ENCODE measurements at places on chromosomes 6 and 20.
A peak's percentile ranks its signal among the peaks of the same experiment; 100 is the strongest.

DNA sequence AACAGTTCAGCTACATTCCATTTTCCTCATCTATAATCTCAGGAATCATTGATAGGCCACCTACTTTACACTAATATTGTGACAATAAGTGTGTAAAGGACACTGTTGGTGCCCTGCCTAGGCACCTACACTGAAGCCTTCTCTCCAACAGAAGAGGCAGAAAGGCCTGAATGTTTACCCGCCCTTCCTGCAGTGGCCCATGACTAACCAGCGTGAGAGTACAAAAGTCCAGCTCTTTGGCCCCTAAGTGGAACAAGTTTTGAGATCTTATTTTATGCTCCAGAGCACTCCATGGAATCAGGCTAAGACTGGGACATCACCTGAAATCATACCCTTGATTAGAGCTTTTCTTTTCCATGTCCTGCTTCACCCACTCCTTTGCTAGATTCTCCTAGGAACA lies 359.7 kb downstream of the ARHGAP18 start:
- DNase-seq = no peak

GRCh38 chr20:33466303-33466646 lies 22.7 kb upstream of the SNTA1 start:
- DNase-seq = no peak

GRCh38 chr6:118522422-118522821 lies 25.7 kb upstream of the PLN start:
- DNase-seq = no peak

DNA sequence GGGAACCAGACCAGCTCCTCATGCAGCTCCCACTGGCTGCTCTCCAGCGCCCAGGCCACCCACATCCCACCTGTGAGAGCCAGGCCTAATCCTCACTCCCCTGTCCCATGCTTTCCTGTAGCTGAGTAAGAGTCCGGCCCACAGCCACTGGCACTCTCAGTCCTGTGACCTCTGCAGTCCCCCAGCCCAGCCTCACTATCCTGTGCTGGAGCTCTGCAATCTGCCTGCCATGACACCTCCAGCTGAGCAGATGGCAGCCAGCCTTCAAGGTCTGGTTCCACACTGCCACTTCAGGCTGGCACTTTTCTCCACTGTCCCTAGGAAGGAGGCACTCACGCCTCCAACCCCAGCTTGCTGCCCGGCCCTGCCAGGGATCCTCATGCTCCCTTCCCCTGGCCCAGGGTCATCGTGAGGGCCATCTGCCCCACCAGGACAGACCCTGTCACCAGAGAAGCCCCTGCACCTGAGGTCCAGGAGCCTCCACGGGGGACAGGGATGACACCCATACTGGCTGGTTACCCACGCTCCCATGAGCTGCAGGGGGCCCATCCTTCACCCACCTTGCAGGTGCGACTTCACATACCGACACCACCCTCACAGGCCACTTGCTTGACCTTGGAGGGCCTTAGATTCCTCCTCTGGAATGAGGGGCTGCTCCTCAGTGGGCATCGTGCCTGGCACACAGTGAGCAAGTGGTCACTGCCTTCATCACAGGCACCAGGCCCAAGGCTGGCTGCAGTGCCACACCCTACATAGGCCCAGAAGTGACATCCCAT lies 100.1 kb downstream of the ASXL1 start:
- DNase-seq = no peak

DNA sequence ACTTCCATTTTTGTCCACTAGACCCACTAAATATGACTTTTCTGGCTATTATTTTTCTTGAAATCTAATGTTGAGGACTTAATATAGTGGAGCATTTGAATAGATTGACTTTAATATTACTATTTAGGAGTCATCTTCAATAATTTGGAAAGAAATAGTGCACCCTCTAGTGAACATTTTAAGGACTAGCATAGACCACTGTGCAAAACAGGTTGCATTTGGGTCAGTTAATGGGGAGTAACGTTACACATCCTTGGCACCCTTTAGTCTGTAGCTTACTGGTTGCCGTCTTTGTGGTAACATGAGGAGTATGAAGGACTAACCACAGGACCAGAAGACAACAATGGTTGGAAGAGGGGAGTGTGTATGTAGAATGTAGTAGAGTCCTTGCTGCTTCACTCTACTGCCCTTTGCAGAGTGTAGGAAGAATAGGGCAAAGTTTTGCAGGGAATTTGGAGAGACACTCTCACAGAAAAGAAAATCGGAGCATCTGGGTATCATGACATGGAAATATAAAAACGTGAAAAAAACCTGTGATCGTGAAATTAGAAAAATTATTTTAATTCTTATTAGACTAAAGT lies 25.2 kb downstream of the RFPL4B start:
- DNase-seq = no peak

DNA sequence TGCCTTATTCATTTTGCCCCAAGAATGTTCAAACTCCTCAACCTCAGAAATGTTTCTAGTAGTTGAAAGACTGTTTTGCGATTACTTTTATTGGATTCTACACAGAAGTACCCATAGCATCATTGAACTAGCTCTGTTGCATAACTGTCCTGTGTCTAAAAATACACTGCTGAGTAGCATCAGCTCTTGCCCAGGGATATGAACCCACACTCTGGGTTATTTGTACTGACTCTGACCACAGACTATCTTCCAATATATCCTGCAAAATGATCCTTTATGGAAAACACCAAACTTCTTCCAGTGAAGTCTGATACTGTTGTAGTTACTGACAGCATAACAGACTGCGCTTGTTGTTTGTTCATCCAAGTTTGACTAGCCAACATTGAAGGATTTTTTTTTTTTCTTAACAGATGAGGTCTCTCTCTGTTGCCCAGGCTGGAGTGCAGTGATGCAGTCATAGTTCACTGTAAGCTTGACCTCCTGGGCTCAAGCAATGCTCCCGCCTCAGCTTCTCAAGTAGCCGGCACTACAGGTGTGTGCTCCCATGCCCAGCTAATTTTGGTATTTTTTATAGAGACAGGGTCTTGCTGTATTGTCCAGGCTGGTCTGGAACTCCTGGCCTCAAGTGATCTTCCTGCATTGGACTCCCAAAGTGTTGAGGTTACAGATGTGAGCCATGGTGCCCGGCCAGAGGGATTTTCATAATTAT lies 49.9 kb downstream of the TULP4 start:
- no peak for DNase-seq

DNA sequence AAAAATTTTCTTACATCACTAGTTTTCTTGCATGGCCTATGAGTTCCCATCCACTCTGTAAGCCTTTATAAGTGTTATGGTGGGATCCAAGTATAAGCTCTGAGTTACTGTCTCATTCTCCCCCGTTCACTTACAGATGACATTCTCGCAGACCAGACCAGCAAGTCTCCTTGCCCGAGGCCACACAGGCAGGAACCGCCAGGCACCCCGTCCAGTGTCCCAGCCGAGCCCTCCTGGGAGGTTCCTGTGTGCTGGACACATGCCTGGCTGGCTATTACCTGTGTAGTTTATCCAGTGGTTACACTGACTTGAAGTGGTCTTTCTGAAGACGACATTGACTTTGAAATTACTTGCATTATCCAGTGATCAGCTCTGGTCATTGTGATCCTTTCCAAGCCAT lies 234.8 kb upstream of the QKI start:
- no peak for DNase-seq

DNA sequence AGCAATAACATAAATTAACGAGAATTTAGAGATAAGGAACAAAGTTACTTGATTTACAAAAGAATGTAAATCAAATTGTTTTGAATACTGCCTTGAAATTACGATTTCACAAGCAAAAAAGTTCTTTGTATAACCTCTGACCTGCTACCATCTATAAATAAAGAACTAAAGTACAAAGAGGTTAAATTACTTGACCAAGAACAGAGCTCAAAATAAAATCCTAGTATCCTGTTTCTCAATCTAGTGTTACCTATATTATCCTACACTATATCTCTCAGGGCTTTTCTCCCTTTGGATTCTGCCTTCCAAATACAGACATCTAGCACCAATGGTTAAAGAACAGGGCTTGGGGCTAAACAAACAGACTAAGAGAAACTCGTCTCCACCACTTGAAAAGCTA lies 43.8 kb downstream of the PLN start:
- DNase-seq = no peak

- DNase-seq = no peak
Measured at GRCh38 chr6:16849988-16850680, 88.9 kb upstream of the ATXN1 start.

DNA sequence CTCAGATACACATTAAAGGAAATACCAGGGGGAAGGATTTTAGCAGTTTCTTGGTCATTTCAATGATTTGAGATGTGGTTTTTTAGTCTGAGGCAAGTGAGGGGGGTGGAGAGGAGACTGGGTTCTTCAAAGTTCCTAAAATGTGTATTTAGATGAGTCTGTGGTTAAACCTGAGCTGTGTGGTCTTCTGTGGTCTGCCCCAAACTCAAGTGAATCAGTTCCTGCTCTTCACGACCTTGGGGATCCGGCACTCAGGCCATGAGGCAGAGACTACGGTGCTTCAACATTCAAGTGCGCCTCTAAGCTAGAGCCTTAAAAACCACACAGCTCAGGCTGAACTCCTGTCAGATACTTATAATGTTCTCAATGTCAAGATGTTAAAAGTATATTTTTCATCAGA lies 406.7 kb downstream of the LMBRD1 start:
- no peak for DNase-seq

DNA sequence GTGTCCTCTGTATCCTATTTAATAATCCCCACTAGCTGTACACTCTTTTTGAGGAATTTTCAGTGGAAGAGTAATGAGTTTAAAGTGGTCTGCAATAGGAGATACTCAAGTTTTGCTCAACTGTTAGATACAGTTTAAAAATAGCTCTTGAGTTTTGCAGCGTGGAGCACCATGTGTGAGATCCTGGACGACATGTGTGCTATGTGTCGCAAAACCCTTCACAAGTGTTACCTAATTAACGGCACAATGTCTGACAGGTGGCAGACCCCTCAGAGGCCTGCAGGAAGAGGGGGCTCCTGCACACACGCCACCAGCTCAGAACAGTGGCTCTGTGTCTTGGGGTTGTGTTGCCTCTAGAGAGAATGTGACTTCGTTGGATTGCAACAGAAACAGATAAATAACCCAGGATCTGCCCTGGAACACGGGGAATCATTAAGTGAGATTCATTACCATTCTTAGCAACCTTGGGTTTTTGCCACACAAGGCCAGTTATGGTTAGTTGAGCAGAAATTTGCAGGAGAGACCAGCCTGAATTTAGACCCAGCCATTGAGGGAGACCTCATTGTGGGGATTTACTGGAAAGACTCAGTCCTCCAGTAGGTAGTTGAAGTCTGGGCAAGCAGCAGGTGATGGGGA lies 73.8 kb downstream of the SASH1 start:
- DNase-seq = no peak

DNA sequence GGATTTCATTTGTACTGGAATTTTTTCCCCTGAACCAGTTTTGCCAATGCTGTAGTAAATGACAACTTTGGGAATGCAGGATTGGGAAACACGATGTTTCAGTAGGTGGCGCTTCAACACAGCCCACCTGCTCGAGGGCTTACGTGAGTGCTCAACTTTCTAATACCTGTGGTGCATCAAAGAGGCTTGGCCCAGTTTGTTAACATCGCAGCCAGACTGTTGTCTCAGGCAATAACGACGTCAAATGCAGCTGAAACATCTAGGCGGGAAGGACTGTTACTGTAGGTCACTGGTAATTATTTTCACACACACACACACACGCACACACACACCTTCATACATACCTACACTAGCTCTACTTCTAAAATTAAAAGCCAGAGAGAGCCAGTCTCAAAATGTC lies 815.5 kb upstream of the SLC35B3 start:
- peak; percentile 9 for DNase-seq

- DNase-seq = no peak
Measured at GRCh38 chr6:133632206-133632605, 256.7 kb upstream of the TCF21 start.

GRCh38 chr6:4088704-4089103 lies 9.8 kb upstream of the FAM217A start:
- no peak for DNase-seq

DNA sequence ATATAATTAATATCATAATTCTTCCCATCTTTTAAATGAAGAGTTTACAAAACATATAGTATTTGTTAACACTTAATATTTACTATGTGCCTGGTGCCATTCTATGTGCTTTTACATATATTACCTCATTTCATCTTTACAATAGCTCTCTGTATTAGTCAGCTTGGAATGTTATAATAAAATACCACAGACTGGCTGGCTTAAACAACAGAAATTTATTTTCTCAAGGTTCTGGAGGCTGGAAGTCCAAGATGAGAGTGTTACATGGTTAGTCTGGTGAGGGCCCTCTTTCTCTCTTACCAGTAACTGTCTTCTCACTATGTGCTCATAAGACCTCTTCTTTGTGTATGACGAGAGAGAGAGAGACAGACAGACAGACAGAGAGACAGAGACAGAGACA lies 110.2 kb downstream of the NKAIN2 start:
- no peak for DNase-seq

- no peak for DNase-seq
Measured at GRCh38 chr6:11814106-11814505, 35.5 kb upstream of the ADTRP start.

- no peak for DNase-seq
Measured at GRCh38 chr6:150273457-150274309, 95.1 kb upstream of the IYD start.

- no peak for DNase-seq
Measured at GRCh38 chr6:118207947-118208346, 300.9 kb downstream of the SLC35F1 start.

GRCh38 chr20:3111507-3111906 lies 27.0 kb upstream of the AVP start:
- DNase-seq = no peak

DNA sequence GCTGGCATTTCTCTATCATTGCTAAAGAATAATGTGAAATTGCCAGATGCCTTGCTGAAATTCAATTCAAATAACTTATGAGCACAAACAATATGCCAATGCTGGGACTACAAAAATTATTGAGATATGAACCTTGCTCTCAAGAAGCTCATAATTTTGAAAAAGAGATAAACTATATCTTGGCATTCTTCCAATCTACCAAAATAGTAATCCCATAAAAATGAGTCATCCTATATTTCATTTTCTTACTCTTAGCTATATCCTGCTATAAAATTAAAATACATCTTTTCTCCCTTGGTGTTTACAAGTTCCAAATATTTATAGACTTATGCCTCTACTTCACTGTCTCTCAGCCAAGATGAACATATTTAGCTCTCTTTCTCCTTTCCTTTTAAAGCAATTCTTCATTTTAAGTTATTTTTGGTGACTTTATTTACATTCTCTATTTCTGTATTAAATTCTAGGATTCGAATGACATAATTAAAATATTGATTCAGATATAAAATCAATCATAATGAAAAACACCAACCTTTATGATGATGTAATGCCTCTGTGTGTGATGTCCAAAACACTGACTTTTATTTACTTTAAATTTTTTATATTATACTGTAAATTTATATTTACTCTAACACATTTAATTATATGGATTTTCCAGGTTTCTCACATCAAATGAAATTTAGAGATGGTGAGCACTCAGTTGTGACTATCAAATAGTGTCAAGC lies 152.6 kb downstream of the CDK19 start:
- DNase-seq = no peak

- DNase-seq = no peak
Measured at GRCh38 chr20:42191140-42191860, 573.1 kb upstream of the CHD6 start.

Measured in AG04449 (cell line).